Midbrain (tissue), 1 donor: ENCODE measurements at places on chromosomes 11 and 22.

DNA sequence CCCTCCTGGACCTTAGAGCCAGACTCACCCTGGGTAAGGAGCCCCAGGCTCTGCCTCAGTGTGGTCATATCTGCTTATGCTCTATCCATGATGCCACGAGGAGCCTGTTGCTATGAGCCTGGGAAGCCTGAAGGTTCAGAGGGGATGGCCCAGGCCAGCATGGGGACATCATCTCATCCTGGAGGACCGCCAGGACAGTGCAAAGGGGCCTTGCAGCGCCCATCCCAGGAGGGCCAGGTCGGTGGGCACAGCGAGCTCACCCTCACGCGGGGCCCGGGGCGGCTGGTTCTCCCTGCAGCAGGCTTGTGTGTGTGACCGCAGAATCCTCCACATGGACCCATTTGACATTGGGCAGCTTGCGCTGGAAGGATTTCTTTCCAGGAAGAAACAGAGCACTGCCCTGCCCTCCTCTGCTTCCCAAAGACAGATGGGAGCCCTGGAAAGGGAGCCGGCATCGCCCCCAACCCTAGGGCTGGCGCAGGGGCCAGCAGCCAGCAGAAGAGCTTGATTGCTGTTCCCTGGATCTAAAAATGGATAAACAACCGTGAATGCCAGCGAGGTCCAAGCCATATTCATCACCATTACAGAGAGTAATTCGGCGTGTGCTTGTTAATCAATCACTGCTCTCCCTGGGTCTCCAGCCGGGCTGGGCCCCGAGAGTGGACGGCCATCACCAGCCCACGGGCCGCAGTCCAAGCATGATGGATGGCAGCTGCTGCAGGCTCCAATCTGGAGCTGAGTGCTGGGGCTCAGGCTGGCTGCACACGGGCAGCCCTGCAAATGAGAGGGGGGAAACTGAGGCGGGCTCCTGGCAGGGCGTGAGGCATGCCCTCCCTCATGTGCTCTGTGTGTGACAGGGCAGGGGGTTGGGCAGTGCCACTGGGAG, 739.7 kb downstream of the BRD1 start:
- DNase-seq = no peak

DNA sequence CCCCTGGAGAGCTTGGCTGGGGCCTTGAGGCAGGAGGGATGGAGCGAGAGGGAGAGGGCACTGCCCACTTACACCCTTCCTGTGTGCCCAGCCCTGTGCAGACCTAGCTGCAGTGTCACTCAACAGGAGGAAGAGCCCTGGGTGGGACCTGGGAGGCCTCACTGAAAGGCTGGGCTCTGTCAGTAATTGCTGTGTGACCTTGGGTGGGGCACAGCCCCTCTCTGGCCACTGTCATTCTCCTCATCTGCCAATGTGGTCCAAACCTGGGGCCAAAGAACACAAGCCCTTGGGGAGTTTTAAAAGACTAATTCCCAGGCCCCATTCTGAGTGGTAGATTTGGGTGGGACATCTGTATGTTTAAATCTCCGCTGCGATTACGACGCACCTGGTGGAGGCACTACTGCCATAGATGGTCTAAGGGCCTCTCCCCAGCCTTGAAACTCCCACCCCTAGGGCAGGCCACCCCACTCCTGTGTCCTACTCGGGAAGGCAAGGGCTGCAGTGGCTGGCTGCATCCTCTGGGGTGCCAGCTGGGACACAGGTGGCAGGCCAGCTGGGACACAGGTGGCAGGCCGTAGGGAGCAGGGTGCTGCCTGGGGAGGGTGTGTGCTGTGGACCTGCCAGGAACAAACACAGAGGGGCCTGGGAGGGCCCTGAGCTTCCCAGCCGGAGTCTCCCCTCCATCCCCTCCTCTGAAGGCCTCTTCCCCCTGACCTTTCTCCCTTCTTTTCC, 12.3 kb upstream of the SOX10 start:
- DNase-seq = no peak

GRCh38 chr11:44113572-44113971, 18.1 kb downstream of the EXT2 start:
- DNase-seq = no peak

- no peak for DNase-seq
Measured at GRCh38 chr11:87359401-87359800, 321.7 kb downstream of the TMEM135 start.

GRCh38 chr22:19344420-19344819, 52.9 kb upstream of the CLTCL1 start:
- no peak for DNase-seq

- no peak for DNase-seq
Measured at GRCh38 chr11:77411137-77411707, 62.7 kb downstream of the PAK1 start.

DNA sequence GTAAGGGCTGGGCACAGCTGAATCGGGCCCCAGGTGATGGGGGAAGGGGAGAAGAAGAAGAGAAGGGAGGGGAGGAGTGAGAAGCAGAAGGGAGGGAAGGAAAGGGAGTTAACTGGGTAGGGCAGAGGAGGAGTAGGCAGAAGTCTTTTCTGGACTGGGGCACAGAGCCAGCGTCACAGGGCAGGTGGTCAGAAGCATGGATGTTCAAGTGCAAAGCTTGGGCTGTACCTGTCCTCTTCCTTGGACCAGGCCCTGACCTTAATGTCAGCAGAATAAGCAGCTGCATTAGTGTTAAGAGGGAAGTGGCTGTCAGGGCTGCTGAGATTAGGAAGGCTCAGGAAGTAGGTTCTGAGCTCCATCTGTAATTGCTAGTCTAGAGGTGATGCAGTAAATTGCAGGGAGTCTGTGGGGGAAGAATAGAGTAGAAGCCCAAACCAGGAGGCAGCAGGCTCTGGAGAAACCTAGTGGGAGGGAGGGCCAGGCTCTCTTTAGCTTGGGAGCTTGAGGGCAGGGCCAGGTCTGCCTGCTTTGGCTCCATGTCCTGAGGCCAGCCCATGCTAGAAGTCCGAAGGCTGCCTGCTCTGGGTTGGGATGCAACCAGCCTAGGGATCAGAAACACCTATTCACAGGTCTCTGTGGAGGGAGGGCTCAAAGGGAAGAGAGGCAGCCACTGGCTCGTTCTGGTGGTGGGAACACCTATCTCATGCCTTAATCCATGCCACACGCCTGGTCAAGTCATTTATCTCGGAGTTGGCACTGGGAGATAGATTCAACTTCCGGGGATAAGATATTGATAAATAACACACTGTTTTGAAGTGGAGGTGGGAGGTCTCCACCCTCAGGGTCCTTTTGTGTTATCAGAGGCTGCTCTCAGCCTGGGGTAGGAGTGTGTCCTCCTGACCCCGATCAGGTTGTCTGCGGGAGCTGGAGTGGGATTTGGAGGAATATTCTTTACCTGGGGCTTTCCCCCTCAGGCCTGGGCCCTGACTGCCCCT, 1.7 kb upstream of the UCP3 start:
- no peak for DNase-seq

DNA sequence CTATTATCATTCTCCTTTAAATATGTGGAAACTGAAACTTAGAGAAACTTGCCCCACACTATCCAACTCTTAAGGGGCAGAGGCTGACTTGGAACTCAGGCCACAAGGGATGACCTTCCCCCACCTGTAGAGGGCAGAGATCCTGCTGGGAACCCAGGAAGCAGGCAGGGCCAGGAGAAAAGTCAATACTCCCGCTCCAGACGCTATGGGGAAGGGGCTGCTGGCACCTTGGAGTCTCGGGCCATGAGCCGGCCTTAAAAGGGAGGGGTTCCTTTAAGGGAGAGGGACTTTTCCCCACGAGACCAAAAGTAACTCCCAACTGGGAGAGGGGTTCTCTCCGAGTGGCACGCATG, 620 bp upstream of the ANO5 start:
- DNase-seq = no peak

GRCh38 chr11:112302226-112302868, 41.7 kb upstream of the PLET1 start:
- DNase-seq = peak; percentile 28

DNA sequence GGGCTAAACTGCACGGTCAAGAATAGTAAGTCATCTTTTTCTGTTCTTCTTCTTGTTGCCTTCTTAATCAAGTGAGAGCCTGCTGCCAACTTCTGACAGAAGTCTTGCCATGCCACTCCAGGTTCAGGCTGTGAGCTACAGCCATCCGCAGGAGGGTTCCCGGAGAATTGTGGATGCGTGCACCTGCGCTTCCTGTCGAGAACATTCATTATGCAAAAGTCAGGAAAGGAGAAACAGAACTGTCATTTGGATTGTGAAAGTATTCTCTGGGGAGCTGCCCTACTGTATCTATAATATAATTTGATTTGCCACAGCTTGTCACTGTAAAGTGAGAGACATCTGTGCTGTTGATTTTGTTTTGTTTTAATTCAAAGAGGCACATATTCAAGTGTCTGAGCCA, 12.3 kb downstream of the IL17RA start:
- DNase-seq = no peak

GRCh38 chr11:71153005-71153390, 99.4 kb downstream of the SHANK2 start:
- DNase-seq = no peak

DNA sequence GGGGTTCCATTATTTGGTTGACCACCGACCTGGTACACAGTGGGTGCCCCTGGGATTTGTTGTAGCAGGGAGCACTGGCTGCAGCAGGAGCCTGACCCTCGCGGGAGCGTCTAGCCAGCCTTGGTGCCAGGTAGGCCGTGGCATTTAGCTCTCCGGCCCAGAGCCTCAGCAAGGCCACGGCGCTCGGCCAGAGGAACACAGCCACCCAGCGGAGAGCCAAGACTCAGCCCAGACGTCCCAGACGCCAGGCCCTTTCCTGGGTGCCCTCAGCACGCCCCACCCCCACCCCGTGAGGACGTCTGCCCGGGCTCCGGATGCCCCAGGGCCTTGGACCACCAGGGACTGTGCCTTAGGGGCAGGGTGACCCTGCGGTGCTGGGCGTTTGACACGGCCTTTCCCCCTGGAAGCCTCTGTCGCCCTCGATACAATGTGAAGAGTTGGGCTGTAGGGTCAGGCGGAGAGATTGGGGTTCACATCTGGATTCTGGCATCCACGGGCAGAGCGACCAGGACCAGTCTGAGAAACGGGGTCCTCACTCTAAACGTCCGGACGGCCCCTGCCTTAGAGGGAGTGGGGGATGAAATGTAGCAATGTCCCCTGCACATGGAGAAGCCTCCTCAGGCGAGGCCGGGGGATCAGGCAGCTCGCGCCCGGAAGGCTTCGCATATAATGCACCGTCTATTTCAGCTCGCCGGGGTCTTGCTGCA, 99.2 kb upstream of the FGF3 start:
- DNase-seq = no peak

DNA sequence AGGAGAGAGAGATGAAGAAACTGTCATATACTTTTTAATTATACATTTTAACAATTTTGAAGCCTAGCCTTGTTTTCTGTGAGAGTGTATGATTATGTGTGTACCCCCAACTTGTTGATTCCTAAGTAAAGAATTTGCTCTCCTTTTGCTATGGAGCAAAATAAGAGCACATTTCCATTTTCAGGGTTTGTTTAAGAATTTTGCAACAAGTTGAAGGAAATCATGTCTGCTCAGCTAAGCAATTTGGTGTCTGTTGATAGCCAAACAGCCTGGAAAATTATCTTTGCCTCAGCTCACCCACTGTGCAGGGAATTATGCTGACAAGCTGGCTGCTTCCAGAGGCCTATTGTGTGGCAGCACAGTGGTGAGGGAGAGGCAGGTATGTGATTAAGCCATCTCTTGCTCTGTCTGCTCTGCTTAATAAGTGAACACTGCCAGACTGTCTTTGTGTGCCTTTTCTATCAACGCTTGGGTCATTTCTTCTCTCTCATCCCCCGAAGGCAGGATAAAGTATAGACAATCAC, 135.1 kb upstream of the TTC12 start:
- no peak for DNase-seq
